ENCODE measurements at places on chromosomes 2 and 18.
A peak's percentile ranks its signal among the peaks of the same experiment; 100 is the strongest.

DNA sequence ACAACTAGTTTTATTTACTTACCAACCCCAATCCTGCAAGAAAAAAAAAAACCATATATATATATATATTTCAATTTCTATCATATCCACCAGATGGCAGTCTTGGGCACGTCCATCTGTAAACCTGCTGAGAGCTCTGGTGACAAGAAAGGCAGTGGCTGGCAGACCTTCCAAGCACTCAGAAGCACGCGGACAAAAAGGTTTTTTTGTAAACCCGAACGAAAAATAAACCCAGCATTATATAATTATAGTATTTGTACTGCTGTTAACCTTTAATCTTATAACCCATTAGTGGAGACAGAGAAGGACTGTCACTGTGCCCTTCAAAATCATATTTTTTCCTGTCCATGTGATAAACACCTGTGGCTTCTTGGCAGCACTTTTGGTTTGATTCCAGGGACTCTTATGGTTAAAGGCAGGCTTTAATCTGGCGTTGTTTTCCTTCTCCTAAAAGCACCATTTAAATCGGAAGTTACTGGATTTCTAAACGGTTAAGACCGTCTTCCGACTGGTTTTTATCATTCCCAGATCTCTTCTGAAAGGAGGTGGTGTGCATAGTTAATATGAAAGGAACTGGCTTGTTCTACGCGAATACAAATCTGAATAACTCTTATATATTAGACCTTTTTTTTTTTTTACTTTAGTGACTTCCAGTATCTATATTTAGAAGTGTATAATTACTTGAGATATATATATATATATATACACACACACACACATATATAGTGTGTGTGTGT is 31.0 kb upstream of the SLC3A1 start:
- DNase-seq, result peak; percentile 64

GRCh38 chr18:5461041-5461440 is 82.8 kb downstream of the EPB41L3 start:
- DNase-seq, result no peak

GRCh38 chr2:176127774-176128072 is 1.8 kb upstream of the HOXD8 start:
- no peak for DNase-seq

- no peak for DNase-seq
Observed at GRCh38 chr2:126921066-126921465, 22.4 kb downstream of the TEX51 start.

GRCh38 chr2:95208106-95208505 is 785 bp downstream of the ZNF892 start:
- DNase-seq, result no peak

- no peak for DNase-seq
Observed at GRCh38 chr18:3852321-3852720, 402.3 kb downstream of the TGIF1 start.

- DNase-seq, result no peak
Observed at GRCh38 chr2:46666044-46666679, 186.8 kb downstream of the TMEM247 start.

Data from CD8-positive, alpha-beta memory T cell (primary cell).